DMS53 (cell line): ENCODE measurements at places on chromosomes 3 and 15.
A peak's percentile ranks its signal among the peaks of the same experiment; 100 is the strongest.

DNA sequence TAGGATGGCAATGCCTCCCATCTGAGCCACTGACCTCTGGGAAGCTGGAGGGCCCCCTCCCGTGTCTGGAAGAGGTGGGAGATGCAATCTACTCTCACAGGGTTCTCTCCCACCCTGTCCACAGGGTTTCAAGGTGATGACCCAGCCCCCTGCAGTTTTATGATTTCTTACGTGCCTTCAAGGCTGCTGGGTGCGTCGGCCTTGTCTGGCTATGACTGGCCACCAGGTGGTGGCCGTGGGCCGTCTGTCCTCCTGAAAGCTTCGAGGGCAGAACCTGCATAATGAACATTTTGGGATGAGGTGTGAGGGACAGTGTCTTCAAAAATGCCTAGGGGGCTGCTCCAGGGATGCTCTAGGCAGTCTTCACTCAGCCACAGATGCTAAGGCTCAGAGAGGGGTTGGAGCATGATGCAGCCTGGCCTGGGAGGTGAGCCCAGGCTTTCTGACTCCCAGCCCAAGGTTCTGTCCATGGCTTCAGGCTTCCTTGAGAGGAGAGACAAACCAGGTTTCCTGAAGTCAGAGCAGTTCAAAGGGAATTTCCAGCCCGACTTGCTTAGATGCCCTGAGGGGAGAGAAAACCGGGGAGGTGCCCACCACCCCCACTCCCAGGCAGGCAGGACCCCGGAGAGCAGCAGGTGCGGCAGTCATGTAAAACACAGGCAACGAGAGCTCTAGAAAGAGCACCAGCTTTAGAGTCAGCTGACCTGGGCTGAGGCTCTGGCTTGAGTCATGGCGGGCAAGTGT, 18.7 kb downstream of the ISG20 start:
- DNase-seq: peak; percentile 62

GRCh38 chr3:116743062-116743461, 33.5 kb downstream of the TUSC7 start:
- no peak for DNase-seq

GRCh38 chr3:82891028-82891427, 1129.6 kb upstream of the GBE1 start:
- DNase-seq: no peak

DNA sequence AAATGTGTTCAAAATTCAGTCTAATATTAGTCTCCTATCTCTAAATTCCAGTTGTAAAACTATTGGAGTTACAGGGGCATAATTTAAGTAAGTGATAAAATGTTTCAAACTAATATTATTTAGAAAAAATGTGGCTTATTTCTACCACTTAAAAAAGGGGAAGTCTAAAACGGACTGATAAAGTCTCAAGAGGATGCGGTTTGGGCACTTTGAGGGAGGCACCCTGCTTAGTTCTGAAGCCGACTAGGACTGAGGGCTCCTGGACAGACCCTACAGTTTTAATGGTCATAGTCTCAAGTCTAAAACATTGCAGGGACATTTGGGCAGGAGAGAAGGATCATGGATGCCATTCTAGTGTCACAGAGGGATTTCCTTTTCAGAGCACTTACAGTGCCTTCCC, 566.3 kb downstream of the NR2F2 start:
- no peak for DNase-seq

DNA sequence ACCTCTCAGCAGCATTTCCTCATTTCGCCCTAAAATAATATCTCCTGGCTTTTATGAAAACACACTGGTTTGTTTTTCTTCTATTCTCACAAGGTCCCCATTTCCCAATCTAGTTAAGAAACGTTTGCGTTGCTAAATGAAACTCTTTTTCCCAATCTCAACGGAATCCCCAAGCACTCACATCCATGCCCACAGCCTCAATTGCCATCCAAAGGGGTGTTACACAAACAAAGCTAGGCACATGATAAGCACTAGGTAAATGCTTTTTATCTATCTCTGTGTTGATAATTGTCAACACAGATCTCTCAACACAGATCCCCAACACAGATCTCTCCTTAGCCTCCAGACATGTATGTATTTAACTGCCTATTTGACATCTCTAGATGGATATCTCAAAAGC, 35.2 kb upstream of the TF start:
- no peak for DNase-seq

- no peak for DNase-seq
These were observed 82.6 kb downstream of the TGFBR2 start for GRCh38 chr3:30688776-30689641.

- peak; percentile 20 for DNase-seq
These were observed 95.1 kb downstream of the RPL39L start for GRCh38 chr3:187044206-187044605.

DNA sequence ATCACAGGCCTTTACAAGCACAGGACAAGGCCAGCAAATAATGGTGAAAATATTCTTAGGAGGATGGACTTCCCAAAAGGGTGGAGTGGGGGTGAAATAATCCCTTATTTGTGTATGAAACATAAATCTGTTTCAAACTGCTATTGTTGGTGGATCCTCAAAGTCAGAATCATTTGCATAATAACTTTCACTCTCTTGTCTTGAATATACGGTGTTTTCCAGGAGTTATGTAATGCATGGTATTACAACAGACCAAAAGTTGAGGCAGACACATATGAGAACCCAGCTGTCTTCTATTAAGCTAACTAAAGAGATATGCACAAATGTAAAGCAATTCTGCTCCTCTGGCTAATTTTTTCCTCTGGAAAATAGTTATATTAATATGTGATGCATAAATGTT, 57.7 kb downstream of the PRTG start:
- no peak for DNase-seq

DNA sequence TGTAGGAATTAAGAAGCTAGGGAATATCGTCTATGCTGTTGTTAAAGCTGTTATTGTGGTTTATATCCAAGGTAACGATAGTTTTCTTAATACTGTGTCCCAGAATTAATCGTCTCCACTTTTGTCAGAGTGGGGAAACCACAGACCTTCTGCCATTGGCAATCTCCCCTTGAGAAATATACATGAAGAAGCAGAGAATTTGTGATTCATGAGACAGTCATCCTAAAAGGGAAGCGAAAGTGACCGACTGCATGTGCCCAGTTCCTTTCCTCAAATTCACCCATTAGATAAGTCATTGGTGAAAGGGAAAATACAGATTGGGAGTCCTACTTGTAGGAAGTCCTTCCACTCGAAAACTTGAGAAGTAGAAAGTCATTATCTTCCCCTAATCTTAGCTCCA, 26.6 kb downstream of the DIPK2A start:
- no peak for DNase-seq

DNA sequence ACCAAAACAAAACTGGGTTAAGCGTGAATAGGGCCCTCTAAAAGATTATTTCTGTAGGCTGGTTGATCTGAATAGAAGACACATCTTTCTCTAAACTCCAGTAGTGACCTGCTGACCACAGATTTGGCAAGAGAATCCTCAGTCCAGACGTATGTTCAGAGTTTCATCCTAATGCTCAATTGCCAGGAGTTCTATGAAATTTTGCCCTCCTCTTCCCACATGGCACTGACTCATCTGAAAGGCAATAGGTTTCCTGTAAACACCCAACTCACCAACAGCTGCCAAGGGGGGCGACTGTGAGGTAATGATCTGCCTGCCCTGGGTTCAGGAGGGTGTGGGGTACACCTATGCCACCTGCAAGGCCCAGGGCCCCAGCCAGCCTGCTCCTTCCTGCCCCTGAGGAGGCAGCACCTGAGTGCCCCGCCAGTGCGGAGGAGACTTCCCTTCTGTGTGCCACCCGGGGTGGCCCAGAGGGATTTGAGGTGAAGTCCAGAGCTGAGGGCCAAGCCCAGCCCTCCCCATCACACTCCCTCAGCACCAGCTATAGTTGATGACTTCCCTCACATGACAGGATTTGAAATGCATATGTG, 8.4 kb upstream of the PLA2G4D start:
- no peak for DNase-seq

- DNase-seq: peak; percentile 5
These were observed 4.9 kb downstream of the TM2D3 start for GRCh38 chr15:101647251-101647650.

DNA sequence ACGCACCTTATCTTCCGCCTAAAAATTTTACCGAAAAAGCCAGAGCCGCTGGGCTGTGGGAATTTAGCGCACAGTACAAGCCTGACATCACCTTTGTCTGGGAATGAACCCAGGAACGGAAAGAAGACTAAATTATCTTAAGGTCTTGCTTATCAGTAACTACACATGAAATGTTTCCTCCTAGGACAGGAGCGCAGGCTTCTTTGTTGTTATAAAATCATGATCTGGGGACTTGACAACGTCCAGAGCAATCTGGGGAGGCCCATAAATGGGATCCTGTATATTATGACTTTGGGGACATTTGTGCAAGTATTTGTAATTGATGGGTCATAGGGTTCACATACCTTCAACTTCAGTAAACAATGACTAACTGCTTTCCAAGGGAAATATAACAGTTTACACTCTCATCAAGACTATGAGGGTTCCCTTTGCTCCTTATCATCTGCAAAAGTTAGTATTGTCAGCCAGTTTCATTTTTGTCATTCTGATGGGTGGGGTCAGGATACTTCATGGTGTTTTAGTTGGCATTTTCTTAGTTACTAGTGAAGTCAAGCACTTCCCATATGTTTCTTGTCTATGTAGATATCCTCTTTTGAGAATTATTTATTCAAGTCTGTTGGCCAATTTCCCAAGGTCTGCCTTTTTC, 213.9 kb upstream of the PFN2 start:
- DNase-seq: peak; percentile 49

DNA sequence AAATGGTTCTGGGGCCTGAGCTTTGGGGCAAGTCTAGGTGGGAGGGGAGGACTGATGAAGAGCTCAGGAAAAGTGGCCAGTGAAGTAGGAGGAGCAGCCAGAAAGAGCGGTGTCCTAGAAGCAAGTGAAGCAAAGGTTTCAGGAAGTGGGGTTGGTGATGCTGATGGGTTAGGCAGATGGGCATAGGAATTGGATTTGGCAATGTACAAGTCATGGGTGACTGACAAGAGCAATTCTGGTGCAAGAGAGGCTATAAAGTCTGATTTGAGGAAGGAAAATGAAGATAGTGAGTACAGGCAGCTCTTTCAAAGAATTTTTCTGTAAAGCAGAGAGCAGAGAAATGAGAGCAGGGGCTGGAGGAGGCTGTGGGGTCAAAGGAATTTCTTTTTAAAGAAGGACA, 19.7 kb downstream of the ALPK3 start:
- no peak for DNase-seq

- no peak for DNase-seq
These were observed 325.0 kb downstream of the SATB1 start for GRCh38 chr3:18100121-18100520.

DNA sequence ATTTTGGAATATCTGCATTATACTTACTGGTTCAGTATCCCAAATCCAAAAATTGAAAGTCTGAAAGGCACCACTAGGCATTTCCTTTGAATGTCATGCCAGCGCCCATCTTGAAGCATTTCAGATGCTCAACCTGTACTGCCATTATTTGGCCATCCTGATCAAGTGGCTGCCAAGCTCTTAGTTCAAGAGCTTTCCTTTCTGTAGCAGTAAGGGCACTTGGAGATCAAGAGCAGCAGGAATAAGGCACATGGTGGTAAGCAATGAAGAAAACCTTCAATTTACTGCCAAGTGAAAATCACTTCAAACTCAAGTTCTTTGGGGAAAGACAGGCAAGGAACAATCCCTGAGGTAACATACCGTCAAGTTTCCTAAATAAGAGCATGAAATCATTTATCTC, 10.0 kb downstream of the RHOA start:
- DNase-seq: no peak

DNA sequence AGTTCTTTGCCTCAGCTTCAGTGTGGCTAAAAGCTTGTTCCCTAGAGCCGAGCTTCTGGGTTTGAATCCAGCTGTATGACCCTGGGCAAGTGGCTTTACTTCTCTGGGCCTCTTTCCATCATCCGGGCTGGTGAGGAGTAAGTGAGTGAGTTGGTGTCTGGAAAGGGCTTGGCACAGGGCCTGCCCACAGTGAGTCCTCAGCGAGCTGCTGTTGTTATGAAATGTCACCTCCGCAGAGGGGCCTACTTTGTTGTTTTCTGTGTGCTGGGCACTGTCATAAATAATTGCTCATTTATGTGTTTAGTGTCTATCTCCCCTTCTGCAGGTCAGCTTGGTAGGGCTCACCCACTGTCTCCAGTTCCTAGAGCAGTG, 31.7 kb downstream of the SLC6A6 start:
- DNase-seq: no peak

- DNase-seq: no peak
These were observed 28.5 kb upstream of the LRRC34 start for GRCh38 chr3:169841171-169841570.

- DNase-seq: peak; percentile 15
These were observed 156.5 kb downstream of the PDCD6IP start for GRCh38 chr3:33954956-33955355.

- no peak for DNase-seq
These were observed 185.1 kb downstream of the GOLGA6L6 start for GRCh38 chr15:20356444-20356910.

- peak; percentile 93 for DNase-seq
These were observed 75.3 kb downstream of the NCEH1 start for GRCh38 chr3:172635588-172635987.

DNA sequence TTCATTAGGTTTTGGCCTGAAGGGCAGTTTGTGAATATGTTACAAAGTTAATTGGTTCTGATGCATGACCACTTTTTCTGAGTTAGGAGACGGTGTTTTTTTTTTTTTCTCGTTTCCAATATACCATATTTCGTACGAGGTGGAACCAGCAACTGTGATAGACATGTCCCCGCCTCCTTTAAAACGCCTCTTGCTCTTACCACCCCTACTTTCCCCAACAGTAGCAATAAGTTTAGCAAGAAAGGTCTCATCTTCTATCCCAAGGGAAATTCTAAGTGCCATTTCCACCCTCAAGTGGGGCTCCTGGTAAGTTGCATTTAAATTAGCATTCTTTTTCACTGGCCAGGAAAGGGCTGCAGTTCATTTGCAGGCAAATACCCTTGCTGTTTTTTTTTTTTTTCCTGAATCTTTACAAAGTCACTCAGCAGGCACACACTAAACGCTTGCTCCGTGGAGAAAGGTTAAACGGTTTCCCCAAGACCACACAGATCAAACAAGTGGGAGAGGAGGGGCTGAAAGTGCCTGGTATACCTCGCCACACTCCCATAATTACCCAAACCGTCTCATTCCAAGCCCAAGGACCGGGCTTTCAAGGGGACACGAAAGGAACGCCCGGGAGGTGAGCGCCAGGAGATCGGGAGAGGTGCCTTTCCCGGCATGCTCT, 39.5 kb upstream of the MGA start:
- DNase-seq: peak; percentile 63

DNA sequence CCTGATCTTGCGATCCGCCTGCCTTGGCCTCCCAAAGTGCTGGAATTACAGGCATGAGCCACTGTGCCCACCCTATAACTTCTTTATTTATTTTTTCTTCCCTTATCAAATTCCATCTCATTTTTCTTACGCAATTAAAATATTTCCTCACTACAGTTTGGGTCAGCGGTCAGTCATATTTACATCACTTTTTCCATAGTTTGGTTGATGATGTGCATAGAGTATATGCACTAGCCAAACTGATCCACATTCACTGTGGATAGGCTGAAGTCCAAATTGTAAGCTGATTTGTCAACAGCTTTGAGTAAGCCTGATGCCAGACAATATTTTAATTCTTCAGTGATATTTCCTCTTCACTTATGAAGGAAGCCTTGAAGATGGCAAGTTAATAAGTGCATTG, 256.3 kb downstream of the TIGIT start:
- no peak for DNase-seq

- no peak for DNase-seq
These were observed 29.5 kb upstream of the TSEN2 start for GRCh38 chr3:12454816-12455121.

- no peak for DNase-seq
These were observed 57.3 kb upstream of the WNT7A start for GRCh38 chr3:13937131-13937530.

GRCh38 chr3:87771337-87772192, 287.2 kb downstream of the CGGBP1 start:
- DNase-seq: peak; percentile 40

GRCh38 chr3:122890720-122891220, 95.9 kb downstream of the SLC49A4 start:
- no peak for DNase-seq
